ENCODE measurements at places on chromosomes 13 and 19.

- DNase-seq: peak; percentile 100
Measured at GRCh38 chr19:42268704-42269477, at the start of gene CIC. Gene CIC (plus strand): TSS chr19:42269252. CDS start chr19:42271784, 2,532 bp downstream.

DNA sequence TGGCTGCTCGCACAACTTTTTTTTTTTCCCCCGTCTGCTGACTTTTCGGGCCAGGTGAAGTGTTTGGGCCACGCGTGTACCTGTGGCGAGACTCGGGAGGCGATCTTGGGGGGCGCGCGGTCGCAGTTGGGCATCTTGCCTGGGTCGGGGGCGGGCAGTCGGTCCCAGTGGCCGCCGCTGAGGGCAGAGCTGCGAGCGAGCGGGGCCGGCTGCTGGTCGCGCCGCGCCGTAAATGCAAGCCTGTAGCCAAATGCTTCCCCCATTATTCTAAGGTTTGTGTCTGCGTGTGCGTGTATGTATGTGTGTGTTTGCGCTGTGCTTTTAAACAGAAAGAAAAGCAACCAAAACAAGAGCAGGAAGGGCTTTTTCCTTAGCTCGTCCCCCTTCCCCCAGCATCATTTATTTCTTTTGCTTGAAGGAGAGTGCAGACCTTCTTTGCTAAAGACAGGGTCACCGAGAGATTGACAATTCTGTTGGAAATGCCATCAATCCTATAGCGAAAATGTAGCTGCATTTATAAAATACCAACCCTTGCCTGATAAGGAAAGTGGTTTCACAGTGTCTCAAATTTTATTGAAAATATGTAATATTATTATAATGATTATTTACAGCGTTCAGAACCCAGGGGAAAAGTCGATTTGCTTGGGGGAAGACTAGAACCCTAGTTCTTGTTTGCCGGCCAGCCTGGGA is 143.2 kb upstream of the ZNF536 start:
- no peak for DNase-seq

GRCh38 chr19:12497032-12497431 is 12.4 kb upstream of the ZNF709 start:
- DNase-seq: no peak

DNA sequence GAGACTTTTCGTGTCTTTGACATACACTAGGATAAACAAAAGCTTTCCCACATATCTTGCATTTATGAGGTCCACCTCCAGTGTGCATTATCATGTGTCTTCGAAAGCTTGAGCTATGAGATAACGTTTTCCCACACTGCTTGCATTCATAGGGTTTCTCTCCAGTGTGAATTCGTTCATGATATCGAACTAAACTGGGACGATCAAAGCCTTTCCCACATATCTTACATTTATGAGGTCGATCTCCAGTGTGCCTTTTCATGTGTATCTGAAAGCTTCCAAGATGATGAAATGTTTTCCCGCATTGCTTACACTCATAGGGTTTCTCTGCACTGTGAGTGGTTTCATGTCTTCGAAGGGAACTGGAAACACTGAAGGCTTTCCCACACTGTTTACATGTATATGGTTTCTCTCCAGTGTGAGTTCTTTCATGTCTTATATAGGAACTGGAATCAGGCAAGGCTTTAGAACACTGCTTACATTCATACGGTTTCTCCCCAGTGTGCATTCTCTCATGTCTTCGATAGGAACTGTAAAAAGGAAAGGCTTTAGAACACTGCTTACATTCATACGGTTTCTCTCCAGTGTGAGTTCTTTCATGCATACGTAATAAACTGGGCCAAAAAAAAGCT is 14.5 kb downstream of the ZNF563 start:
- no peak for DNase-seq

DNA sequence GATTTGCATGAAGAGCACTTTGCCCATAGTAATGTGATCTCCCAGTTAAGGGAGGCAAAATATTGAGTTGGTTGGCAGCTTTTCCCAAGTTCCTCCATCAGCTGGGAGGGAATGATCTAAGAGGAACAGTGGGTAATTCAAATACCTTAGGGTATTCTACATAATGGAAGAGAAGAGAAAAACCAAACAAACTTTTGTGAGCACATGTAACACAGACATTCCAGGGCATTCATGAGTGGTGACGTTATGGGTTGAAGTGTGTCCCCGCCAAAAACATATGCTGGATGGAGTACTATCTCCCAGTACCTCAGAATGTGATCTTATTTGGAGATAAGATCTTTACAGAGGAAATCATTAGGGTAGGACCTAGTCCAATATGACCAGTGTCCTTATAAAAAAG is 220.1 kb downstream of the FOXO1 start:
- no peak for DNase-seq

DNA sequence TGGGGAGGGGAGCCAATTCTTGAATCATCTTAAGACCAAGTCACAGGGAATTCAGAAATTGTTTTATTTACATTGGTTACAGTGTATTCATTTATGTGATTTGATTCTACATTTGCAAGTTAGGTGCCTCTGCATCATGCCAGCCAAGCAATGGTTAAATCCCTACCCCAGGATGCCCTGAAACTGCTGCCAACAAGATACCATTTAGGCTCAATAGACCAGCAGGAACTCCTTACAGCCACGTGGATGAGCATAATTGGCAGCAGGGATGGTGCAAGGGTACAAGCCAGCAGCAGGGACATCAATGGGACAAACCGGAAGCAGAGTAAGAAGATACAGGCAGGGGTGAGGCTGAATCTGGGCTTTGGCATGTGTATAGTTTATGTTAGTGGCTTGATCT is 72.4 kb upstream of the NBEA start:
- no peak for DNase-seq

Measured in tibial artery (tissue), 4 donors.